Omental fat pad (tissue), 4 donors: ENCODE measurements at places on chromosomes 1 and 21.

GRCh38 chr21:41720250-41720649, 46.6 kb downstream of the RIPK4 start:
- no peak for DNase-seq

DNA sequence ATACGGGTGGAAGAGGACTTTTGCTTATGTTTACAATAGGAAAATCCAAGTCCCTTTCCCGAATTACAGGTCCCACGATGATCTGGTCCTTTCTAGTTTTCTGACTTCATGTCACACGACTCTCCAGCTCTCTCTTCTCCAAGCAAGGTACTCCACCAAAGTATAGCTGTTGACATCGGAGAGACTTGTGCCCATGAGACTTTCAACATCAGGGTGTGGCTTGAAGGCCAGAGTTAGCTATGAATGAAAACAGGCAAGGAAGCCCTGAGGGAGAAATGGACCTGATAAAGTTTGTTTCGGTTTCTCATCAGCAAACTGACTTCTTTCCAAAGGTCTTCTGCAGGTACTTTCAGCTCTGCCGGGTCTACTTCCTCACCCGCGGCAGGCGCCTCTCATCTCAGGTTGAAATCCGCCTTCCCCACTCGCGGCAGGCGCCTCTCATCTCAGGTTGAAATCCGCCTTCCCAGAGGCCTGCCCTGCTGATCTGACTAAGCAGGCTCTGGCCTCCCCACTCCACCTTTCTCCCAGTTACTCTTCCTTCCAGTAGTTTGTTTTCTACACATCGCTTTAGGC, 2.1 kb upstream of the PER3 start:
- DNase-seq, result no peak

- no peak for DNase-seq
Observed at GRCh38 chr21:15406791-15407190, 323.0 kb upstream of the USP25 start.

GRCh38 chr1:24126018-24126671, 14.2 kb upstream of the MYOM3 start:
- no peak for DNase-seq

- DNase-seq, result no peak
Observed at GRCh38 chr1:14782741-14783591, 184.5 kb downstream of the KAZN start.

GRCh38 chr1:159172614-159173291, 1.3 kb downstream of the CADM3 start:
- no peak for DNase-seq

DNA sequence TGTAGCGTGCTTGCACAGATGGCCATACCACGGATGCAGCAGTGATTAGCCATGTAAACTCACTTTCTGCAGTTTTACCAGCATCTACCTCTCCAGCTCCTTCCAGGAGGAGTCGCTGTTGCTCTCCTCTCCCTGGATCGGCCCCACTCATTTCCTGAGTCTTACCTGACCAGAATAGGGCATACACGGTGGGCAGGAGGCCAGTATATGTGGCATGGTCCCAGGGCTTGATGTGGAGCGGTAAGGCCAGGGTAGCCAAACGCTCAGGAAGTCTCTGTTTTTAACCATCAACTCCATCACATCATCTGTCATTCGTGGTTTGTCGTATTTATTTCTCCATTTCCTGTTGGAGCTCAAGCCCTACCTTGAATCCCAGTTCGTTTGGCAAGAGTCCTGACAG, 163.4 kb upstream of the USP24 start:
- no peak for DNase-seq

DNA sequence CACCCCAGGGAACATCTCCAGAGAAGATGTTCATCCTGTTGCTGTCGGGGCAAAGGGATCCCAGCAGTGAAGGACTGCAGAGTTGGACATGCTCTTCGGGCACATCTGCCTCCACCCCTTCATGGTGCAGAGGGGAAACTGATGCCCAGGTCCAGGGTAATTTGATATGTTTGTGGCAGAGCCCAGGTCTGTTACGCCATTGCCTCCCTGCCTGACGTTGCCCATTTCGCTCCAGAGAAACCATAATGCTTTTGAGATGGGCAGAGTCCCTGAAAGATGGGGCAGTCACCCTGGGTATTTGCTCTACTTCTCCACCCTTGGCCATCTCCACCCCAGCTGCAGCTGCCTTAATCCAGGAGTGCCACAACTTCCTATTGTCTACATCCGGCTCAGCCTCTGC, 290.4 kb upstream of the POU3F1 start:
- no peak for DNase-seq

GRCh38 chr1:246641394-246641793, 75.1 kb downstream of the CNST start:
- DNase-seq, result no peak

- no peak for DNase-seq
Observed at GRCh38 chr1:185432948-185433347, 115.9 kb upstream of the IVNS1ABP start.

GRCh38 chr1:15723631-15724246, 12.3 kb upstream of the SLC25A34 start:
- DNase-seq, result no peak

- no peak for DNase-seq
Observed at GRCh38 chr1:9182784-9183257, 51.8 kb upstream of the H6PD start.

DNA sequence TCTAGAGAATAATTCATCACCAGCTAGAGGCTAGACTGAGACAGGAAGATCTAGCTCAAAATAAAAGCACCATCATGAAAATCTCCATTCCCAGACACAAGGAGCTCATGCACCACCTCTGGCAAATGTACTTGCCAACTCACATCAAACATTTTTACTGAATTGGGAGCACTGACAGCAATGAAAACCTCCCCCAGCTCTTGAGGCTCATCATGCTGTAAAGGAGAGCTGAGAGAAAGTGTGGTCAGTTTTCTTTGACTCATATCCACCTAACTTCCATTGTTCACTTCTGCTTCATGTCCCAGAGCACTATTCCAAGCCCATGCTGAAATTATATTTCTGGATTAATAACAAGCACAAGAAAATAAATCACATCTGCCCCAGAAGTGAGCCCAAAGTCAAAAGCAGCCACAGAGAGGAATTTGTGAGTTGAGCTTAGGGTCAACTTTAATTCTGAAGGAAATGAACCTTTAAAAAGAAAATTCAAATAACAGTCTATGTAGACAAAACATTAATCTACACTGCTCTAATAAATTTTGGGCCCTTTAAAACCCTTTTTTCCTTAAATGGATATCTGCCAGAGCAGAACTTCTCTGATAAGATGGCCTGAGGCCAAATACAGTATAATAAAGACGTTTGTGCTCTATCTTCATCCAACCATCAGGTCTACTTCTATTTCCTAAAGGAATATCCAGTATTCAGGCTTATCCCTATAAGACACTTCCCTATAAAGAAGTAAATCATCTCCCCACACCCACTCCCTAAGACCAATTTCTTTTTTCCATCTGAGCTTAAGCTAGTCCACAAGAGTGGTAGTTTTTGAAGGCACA, 85.9 kb upstream of the ADAM30 start:
- DNase-seq, result no peak

- DNase-seq, result no peak
Observed at GRCh38 chr1:78340006-78340405, 150.8 kb upstream of the PTGFR start.

DNA sequence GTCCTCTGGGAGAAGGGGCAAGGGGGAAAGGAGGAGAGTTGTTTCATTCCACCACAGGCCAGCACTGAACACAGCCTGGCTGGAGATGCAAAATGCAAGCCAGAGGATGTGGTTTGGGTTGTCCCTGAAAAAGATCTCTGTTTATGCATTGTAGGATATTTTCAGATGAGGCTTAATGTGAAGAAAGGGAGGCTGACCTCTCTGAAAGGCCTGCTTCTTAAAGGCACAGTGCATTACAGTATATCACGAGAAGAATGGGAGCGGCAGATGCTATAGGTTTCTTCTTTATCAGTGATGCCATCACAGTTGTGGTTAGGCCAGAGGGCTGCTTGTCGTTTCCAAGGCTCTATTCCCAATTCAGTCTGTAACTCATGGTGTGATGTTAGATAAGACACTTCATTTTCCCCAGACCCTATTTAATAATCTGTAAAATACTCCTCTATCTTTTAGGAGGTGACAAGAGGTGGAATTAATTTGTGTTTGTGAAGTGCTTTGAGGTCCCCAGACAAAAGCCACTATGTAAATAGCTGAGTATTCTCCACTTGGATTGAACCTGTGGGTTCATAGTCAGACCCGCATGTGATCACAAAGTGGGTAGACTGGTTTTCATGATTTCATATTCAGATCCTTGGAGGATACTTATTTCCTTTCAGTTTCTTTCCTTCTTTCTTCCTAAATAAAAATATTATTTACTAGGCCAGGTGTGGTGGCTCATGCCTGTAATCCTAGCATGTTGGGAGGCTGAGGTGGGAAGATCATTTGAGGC, 76.5 kb upstream of the WDR26 start:
- DNase-seq, result no peak

- DNase-seq, result no peak
Observed at GRCh38 chr1:162765788-162766187, 24.7 kb upstream of the HSD17B7 start.

- DNase-seq, result no peak
Observed at GRCh38 chr1:154568157-154568815, 708 bp downstream of the CHRNB2 start.

- no peak for DNase-seq
Observed at GRCh38 chr1:2385606-2386280, 5.6 kb downstream of the MORN1 start.

- no peak for DNase-seq
Observed at GRCh38 chr1:2588661-2589430, 2.3 kb downstream of the PRXL2B start.

- DNase-seq, result no peak
Observed at GRCh38 chr1:6854166-6854565, 68.9 kb downstream of the CAMTA1 start.

DNA sequence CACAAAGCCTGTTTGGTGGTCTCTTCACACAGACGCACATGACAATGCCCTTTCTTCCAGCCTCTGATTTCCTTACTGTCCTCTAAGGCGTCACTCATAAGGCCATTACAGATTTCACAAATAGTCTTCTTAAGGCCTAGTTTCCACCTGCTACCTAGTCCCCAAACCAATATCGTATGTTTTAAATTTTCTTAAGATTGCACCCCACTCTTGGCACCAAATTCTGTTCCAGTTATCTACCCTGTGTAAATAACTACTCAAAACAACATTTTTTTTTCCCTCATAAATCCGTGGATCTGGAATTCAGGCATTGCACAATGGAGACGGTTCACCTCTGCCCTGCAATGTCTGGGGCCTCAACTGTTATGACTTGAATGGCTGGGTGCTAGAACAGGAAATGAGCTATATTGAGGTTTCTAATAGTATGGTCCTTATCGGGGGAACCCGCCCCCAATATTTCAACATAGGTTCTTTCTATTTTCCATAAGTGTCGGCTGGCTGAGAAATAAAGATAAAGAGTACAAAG, 36.9 kb upstream of the SERTAD4 start:
- no peak for DNase-seq

- no peak for DNase-seq
Observed at GRCh38 chr1:2183937-2184334, 10.6 kb downstream of the FAAP20 start.

- no peak for DNase-seq
Observed at GRCh38 chr1:45723248-45723930, 27.1 kb downstream of the IPP start.

- no peak for DNase-seq
Observed at GRCh38 chr1:221855156-221855555, 113.3 kb upstream of the DUSP10 start.

DNA sequence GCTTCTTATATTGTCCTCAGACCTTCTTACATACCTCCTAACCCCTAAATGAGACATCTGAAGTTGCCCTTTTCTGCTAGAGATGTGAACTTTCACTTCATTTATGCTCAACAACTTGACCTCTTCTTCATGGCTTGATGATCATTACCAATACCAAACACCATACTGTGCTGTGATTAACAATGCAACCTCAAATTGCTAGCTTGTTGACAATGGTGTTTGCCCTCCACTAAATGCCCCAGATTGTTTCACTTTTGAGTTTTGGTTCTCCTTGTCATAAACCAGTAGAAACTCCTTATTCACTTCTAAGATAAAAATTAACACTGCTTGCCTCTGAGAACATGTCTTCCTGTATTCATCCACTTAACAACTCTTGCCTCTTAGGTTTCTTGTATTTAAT, 5.6 kb downstream of the JAK1 start:
- DNase-seq, result no peak

- DNase-seq, result no peak
Observed at GRCh38 chr1:186741640-186742039, 61.4 kb upstream of the PTGS2 start.

DNA sequence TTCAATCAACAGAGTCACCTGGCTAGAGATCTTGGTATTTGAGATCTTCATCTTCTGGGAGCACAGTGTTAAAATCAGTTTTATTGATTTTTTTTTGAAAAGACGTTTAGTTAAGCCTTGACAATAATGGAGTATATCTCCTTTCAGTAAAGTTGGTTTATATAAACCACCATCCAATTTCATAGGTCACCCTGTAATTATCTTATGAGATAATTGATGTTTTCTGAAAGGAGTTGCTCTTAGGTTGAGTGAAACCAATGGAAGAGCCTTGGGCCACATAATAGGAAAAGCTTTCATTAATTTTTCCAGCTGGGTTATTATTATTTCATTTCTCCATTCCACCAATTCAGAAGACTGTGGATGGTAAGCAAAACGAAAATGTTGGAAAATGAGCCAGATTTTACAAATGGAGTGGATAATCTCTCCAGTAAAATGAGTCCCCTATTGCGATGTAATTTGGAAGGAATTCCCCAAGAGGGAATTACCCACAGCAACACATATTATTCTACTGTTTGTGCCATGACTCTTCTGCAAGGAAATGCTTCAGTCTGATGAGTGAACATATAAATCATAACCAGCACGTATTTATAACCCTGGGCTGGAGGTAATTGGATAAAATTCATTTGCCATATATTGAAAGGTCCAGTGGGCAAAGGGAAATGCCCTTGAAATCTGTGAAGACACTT, 46.2 kb upstream of the TINAGL1 start:
- DNase-seq, result no peak

DNA sequence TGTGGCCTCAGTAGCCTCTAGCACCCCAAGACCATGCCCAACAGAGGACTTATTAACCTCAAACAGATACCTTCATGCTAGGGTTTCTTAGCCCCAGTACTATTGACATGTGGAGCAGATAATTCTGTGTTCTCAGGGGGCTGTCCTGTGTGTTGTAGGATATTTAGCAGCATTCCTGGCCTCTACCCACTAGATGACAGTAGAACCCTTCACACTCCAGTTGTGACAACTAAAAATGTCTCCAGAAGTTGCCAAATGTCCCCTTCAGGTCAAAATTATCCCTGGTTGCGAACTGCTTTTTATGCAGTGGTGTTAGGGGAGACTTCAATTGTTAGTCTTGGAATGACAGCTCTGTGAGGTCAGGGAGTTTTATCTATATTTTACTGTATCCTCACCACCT, 8.1 kb downstream of the KAZN start:
- no peak for DNase-seq

DNA sequence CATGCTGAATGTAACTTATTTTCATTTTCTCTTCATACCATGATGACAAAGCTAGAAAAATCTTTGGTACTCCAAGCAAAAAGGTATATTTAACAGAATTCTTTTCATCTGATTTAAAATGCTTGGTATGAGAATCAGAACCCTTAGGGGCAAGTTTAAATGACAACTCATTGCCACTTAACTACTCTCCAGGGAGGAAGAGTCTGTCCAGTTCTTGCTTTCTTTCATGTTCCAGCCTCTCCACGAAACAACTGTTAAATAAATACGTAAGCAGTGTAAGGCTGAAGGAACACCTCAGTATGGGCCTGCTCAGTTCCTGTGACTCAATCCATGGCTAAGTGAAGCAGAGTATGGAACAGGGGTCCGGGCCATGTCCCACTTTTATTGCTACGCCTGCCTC, 1.6 kb downstream of the LCE2A start:
- no peak for DNase-seq
